Retina (tissue), 1 donor: ENCODE measurements at places on chromosomes 1 and 21.

GRCh38 chr1:196774175-196774574, 465 bp upstream of the CFHR3 start:
- no peak for DNase-seq

DNA sequence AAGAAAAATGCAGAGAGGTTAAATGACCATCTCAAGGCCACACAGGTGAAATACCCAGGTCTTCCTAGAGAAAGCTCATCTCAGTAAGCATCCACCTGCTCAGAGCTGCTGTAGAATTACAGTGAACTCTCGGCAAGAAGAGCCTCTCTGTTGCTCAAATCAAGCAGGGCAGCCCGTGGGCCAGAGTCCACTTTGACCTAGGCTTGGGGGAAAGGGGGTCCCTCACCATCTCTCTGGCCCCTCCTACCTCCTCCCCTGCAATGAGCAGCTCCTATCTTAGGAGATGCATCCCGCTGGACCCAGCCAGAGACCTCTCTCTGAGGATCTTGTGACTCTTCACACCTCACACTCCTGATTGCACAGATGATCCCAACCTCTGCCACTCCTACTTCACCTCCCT, 364.7 kb downstream of the PTPRU start:
- DNase-seq, result no peak

DNA sequence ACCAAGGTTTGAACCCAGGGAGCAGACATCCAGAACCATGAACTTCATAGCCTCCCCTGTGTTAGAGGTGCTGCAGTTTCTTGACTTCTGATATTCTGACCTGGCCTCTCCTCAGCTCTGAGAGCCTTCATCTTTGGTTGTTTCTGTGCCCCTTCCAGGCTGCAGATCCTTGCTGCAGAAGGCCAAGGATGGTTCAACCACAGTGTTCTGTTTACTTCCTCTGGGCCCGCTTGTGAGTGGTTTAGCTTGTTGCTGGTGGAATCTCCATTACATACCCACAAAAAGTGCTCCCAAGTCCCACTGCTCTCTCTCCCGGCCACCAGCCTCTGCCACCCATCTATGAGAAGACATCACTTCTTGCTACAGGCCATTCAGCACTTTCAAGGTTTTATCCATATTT, 9.0 kb upstream of the SLC2A7 start:
- DNase-seq, result no peak

GRCh38 chr1:195481293-195481692, 1126.9 kb downstream of the KCNT2 start:
- no peak for DNase-seq

- DNase-seq, result no peak
These were observed 91.6 kb downstream of the KIF26B start for GRCh38 chr1:245246433-245246832.

- peak; percentile 24 for DNase-seq
These were observed 152.2 kb downstream of the SIPA1L2 start for GRCh38 chr1:232477728-232478127.

DNA sequence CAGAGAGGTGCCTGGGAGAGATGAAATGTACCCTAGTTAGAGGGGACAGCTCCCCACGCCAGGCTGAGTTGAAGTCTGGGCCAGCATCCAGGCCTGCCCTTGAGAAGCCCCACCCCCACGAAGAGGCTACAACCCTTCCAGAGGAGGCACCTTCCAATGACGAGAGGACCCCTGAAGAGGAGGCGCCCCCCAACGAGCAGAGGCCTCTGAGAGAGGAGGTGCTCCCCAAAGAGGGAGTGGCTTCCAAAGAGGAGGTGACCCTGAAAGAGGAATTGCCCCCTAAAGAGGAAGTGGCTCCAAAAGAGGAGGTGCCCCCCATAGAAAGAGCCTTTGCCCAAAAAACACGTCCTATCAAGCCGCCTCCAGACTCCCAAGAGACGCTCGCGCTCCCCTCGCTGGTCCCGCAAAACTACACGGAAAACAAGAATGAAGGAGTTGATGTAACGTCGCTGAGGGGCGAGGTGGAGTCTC, 3.1 kb downstream of the EVA1B start:
- no peak for DNase-seq

DNA sequence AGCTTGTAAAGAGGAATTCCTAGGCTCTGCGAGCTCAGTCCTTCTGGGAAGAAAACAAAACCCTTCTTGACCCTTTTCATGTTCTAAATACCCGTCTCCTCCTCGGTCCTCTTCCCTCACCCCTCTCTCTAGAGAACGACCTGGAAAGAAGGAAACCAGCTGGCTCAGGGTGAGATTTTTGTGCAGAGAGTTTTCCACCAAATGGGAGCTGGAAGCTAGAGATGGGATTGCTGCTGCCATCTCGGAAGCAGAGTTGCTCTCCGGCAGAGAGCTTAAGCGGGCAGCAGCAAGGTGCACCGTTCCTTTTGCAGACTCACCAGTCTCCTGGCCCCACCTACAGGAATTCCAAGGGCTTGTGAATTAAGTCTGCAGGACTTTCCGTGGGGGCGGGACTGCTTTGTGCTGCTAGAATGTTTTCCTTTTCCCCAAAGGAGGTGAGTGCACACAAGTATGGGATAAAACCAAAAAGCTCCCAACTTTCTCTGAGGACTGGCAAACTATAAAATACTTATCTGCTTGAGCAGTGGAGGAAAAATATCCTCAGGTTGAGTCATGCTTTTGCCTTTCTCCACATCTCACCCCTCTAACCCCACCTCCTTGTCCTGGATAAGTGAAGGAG, 29.1 kb upstream of the KIAA0040 start:
- DNase-seq, result no peak

- DNase-seq, result no peak
These were observed 30.1 kb downstream of the B3GALT2 start for GRCh38 chr1:193156117-193156821.

GRCh38 chr1:177571485-177572076, 398.3 kb downstream of the SEC16B start:
- DNase-seq, result no peak

GRCh38 chr1:184222652-184223052, 164.2 kb upstream of the C1orf21 start:
- peak; percentile 54 for DNase-seq

DNA sequence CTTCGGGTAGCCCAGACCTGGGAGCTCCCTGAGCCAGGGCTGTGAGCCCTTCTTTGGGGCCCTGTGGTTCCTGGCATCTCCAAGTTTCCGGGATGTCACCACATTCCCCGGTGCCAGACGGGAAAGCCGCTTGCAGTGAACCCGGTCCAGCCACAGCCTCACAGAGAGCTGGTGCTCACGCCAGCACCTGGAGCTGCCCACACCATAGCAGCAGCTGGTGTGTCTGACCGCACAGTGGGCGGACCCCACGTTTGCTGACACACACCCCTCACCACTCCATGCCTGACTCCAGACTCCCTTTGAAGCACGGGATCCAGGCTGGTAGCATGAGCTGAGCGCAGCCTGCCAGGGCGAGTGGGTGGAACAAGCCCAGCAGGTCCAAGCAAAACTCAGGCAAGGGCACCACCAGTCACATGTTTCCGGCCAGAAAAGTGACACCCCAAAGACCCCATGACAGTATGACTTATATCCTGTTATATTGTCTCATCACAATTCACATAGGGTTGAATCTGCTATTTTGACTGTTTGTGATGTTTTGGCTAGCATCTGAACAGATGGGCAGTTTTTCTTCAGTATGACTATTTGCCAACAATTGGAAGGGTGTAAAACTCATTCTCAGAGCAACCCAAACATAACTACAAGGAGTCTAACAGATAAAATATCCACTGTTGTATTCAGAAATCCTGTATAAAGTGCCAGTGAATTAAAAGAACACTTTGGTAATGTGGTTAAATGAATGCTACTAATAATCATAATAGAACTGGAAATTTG, 285.4 kb downstream of the SMYD3 start:
- no peak for DNase-seq

DNA sequence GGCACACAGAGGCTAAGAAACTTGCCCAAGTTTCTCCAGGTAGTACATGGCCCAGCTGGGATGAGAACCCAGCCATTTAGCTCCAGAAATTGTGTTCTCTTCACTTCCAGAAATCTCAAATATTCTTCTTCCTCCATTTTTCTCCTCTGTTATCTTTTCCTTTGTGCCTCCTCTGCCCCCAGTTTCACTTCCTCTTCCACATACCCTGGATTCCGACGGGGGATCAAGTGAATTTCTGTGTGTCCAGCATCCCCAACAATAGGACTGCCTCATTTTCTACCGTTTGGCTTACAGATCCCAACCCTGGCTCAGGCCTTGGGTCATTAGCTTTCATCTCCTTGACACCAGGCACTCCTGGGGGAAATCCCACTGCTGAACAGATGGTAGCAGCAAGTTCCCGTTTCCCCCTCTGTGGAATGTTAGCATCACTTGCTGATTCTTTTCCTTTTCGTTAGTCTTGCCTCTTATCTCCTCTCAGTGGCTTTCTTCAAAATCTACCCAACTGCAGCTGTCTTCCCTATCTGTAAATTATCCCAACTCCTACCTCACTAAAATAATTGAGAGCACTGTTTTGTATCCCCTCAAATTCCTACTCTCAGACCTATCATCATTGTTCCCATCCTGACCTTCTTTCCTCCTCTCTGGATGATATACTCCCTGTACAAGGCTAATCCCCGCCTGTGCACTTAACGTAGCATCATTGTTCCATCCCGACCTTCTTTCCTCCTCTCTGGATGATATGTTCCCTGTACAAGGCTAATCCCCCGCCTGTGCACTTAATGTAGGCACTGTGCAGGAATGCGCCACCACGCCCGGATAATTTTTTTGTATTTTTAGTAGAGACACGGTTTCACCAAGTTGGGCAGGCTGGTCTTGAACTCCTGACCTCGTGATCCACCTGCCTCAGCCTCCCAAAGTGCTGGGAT, 36.5 kb downstream of the SCCPDH start:
- DNase-seq, result no peak

DNA sequence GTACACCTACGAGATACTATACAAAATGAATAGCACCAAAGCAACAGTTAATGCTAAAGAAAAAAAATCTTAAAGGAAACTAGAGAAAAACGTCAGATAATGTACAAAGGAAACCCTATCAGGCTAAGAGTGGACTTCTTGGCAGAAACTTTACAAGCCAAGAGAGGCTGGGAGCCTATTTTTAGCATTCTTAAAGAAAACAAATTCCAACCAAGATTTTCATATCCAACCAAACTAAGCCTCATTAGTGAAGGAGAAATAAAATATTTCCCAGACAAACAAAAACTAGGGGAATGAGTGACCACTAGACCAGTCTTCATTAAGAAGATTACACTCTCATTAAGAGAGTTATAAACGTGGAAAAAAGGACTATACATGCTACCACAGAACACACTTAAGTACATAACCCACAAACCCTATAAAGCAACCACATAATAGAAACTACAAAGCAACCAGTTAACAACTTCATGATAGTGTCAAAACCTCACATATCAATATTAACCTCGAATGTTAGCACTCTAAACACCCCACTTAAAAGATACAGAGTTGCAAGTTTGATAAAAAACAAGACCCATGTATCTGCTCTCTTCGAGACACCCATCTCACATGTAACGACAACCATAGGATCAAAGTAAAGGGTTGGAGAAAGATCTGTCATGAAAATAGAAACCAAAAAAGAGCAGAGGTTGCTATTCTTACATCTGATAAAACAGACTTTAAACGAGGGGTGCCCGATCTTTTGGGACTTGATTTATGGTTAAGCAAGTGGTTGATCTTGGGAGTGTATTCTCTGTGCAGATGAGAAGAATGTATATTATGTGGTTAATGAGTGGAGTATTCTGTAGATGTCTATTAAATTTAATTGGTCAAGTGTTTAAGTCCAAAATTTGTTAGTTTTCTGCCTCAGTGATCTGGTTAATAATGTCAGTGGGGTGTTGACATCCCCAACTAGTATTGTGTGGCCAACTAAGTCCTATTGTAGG, 1301.4 kb downstream of the PLA2G4A start:
- DNase-seq, result no peak

DNA sequence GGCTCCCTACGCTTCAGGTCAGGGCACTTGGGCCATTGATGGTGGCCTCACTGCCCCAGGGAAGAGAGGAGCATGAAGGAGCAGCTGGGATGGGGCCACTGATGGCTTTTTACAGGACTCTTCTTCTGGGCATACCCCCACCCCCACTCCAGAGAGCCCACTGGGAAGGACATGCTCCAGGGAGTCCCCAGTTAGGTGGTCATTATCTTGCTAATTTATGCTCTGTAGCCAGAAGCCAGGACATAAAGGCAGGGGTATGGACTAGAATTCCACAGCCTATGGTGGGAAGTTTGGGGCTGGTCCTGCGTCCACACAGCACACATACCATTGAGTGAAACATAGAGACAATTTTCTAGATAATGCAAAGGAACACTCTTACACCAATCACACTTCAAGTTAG, 8.8 kb upstream of the GRIK3 start:
- DNase-seq, result no peak

DNA sequence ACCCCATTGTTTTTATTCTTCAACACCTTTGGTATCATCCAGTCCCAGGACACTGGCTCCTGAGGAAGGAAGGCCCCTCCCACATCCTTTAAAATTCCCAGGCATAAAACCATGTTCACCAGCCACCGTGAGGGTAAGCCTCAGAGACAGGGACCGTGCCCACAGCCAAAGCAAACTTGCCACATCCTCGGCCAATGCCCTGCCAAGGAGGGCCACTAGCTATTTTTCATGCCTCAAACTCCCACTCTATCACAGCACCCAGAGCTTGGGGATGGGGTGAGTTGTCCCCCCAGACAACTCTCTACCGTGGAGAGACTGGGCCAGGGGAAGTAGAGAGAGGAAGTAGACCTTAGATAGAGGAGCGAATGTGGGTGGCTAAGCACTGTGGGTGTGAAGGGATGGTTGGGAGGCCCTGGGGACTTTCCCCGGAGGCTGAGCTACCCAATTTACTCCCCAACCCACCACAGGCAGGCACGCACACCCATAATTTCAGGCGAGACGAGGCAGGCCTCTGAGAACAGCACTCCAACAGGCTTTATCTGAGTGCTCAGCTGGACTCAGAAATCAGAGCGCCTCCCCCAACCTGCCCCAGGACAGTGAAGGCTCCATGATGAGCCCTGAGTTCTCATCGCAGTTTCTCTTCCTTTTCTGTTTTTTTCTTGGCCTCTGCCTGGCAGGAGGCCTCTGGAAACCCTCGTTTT, 15.9 kb upstream of the BTG2 start:
- DNase-seq, result no peak

GRCh38 chr1:10776190-10776905, 20.1 kb downstream of the CASZ1 start:
- no peak for DNase-seq

GRCh38 chr21:35011681-35012080, 37.4 kb downstream of the RUNX1 start:
- DNase-seq, result no peak

DNA sequence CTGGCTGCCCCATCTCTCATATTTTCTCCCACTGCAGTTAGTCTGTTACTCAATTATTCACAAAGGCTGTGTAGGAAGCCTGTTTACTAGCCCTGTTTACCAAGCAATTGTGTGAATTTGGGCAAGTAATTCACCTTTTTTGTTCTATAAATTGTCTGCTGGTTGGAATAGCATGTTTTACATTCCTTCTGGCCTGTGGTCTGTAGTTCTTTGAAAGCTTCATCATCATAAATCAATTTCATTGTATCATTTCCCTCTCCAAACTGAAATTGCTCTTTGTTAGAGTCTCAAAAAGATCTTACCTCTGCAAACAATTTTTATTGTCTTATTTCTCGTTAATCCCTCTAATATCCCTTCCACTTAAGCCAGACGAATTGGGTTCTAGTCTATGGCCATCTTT, 1059.5 kb upstream of the ADGRL4 start:
- no peak for DNase-seq
